ENCODE measurements at places on chromosomes 1 and 21.

- no peak for DNase-seq
Measured at GRCh38 chr1:169844941-169845608, 48.6 kb downstream of the SCYL3 start.

DNA sequence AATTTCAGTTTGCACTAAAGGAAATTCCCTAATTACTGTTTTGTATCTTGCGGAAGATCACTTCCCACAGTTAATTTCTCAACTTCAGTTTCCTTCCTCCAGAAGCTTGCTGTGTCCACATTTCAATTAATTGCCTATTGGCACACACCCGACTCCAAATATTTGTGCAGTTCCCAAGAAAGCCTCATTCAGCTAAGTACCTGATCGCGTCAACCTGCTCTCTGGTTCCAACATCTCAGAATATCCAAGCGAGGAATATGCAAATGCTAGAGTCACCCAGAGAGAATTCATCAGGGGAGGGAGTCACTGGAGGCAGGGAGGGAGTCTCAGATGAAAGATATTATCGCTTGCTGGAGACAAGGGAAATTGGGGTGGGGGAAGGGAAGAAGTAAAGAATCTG, 351.3 kb downstream of the RRAGC start:
- DNase-seq: peak; percentile 71

DNA sequence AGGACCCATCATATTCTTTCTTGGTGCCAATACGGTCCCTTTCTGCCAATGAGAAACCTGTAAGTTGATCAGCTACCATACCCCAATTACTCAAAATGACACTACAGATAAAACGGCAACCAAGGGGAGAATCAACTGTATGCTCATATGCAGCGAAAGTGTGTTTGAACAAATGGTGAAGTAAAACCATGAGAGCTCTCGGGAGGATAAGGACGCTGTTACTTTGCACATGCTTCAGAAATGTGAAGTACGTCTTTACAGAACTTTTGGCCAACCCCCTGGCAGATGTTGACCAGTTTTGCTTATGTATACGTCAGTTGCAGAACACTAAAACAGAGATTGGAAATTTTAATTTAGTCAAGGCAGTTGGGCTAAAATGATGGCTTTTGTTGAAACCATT, 79.6 kb downstream of the PROX1 start:
- DNase-seq: no peak

- no peak for DNase-seq
Measured at GRCh38 chr1:102252731-102253505, 256.2 kb upstream of the OLFM3 start.

DNA sequence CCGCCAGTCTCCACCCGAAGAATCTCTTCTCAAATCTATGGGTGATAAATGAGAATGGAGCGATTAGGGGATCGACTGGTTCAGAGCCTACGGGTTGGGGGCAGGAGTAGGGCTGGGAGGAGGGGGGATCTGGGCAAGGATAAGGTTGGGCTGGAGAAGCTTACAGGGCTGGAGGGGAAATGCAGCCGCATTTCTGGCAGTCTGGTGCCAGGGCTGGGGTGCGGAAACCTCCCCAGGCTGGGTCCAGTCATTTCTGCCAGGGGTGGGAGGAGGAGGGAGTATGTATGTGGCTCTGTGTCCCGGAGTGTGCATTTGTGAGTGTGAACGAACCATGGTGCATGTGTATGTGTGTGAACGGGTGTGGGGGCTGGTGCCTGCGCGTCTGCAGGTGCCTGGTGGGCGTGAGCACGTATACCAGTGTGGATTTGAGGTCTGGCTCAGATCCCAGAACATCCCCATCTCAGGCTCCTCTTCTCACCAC, 10.2 kb downstream of the C1orf216 start:
- no peak for DNase-seq

GRCh38 chr1:195376190-195376589, 1232.0 kb downstream of the KCNT2 start:
- no peak for DNase-seq

GRCh38 chr1:162139211-162139610, 69.7 kb downstream of the NOS1AP start:
- no peak for DNase-seq

GRCh38 chr21:37224861-37225839, 42.0 kb downstream of the VPS26C start:
- no peak for DNase-seq

DNA sequence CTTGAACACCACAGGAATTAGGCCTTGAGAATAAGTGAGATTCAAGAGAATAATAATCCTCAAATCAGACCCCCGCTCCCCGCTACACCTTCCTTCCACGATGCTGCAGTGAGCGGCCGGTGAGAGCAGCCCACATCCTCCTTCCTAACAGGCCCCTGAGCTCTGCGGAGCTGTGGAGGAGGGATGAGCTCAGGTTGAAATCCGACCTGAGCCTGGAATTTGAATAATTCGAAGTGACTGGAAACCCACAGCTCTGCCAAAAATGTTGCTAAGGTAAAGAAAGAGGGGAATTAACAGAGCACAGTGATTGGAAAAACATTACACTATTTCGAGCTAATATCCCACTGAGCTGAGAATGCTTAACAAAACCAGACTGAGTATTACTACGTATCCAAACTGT, 90.0 kb downstream of the URB2 start:
- no peak for DNase-seq

DNA sequence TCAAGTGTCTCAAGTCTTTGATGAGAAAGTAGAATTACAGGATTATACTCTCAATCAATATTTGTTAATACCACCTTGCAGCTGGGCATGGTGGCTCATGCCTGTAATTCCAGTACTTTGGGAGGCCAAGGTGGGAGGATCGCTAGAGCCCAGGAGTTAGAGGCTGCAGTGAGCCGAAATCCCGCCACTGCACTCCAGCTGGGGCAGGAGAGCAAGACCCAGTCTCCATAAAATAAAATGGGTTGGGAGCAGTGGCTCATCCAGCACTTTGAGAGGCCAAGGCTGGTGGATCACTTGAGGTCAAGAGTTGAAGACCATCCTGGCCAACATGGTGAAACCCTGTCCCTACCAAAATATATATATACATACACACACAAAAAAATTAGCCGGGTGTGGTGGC, 1.2 kb upstream of the NCMAP start:
- DNase-seq: no peak

DNA sequence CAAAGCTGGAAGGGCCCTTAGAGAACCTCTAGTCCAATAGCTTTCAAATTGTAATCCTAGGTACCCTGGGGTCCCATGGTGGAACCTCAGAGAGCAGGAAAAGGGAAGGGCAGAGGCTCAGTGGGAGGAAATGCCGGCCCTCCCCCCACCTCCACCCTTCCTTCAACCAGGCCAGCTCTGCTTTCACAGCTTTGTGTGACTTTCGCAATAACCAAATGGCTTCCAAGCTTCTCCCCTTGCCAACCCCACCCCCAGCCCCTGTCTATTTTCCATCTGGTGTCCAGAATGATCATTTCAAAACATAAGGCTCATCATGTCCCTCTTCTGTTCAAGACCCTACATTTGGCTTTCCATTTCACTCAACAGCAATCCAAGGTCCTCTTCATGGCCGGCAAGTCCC, 74.4 kb downstream of the CD58 start:
- DNase-seq: peak; percentile 69

- no peak for DNase-seq
Measured at GRCh38 chr1:190067592-190067991, 410.1 kb downstream of the BRINP3 start.

GRCh38 chr1:35361638-35362037, 93.1 kb downstream of the ZMYM4 start:
- no peak for DNase-seq

DNA sequence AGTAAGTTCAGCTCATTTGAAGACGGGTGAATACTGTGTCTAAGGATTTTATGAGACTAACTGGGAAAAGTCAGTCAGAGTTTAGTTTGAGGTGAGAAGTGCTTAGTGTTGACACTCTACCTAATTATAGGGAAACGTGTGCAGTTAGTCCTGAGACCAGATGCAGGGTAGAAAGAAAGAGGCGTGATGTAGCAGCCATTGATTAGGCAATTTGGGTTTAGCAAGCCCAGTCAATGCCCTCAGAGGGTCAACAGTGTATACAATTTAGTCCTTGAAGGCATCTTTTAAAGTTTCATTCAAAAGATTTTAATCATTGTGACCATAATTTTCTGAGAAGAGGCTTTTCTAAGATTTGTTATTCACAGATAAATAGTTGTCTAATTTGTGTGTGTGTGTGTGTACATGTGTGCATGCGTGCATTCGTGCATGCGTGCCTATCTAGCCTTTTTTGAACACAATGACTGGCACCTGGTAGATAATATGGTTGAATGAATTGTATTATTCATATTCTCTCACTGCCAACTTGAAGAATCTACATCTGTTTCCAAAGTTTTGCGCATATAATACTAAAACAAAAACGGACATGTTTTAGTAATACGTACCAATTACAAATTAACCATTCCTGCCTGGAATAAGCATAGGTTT, 332.9 kb downstream of the SRGAP2C start:
- DNase-seq: peak; percentile 7

GRCh38 chr1:67571901-67572593, 113.0 kb upstream of the GADD45A start:
- DNase-seq: no peak

DNA sequence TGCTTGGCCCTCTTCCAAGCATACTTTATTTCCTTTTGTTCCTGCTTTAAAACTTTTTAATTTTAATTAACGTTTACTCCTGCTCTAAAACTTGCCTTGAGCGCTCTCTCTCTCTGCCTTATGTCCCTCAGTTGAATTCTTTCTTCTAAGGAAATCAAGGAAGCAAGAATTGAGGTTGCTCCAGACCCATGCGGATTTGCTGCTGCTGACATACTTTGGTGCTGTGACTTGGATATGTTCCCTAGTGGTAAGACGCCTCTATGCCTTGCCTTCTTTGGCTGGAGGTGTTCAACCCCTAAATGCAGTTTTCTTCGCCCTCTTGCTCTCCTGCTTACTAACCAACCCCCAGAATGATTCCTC, 148.1 kb downstream of the ADSS2 start:
- DNase-seq: peak; percentile 2

GRCh38 chr1:170271430-170272161, 125.8 kb downstream of the NTMT2 start:
- no peak for DNase-seq

- DNase-seq: no peak
Measured at GRCh38 chr21:28421716-28422524, 570.8 kb downstream of the LTN1 start.

GRCh38 chr1:236727521-236727920, 41.2 kb downstream of the ACTN2 start:
- DNase-seq: no peak

GRCh38 chr1:221522529-221522940, 219.4 kb downstream of the DUSP10 start:
- DNase-seq: no peak

DNA sequence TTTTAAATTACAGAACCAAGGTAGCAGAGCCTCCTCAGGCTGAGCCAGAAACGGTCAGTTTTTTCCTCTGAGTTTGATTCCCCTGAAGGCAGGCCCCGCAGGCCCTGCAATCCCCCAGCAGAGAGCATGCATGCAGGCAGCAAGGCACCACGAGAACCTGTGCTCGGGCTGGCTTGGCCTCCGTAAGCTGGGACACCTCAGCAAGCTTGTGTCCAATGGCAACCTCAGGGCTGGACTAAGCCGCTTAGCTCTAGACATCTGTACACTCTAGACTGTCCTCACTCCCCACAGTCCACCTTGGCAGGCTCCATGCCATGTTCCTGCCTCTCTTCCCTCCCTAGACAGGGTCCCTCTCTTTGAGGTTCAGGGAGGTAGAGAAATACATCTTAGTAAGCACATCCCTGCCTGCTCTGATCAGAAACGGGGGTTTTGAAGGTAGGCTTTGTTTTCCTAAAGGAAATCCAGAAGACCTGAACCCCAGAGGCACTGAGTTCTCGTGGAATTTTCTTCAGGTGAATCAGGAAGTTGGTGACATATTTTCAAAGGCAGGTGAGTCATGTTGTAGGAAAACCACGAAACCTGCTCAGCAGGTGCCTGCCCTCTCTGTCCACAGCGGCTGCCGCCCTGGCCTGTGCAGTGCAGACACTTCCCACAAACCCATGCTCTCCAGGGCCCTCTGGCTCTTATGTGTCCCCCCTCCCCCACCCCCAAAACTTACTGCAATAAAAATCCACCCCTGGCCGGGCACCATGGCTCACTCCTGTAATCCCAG, 7.0 kb downstream of the TMEM63A start:
- DNase-seq: no peak

- DNase-seq: no peak
Measured at GRCh38 chr1:239603530-239603929, 217.2 kb downstream of the CHRM3 start.

DNA sequence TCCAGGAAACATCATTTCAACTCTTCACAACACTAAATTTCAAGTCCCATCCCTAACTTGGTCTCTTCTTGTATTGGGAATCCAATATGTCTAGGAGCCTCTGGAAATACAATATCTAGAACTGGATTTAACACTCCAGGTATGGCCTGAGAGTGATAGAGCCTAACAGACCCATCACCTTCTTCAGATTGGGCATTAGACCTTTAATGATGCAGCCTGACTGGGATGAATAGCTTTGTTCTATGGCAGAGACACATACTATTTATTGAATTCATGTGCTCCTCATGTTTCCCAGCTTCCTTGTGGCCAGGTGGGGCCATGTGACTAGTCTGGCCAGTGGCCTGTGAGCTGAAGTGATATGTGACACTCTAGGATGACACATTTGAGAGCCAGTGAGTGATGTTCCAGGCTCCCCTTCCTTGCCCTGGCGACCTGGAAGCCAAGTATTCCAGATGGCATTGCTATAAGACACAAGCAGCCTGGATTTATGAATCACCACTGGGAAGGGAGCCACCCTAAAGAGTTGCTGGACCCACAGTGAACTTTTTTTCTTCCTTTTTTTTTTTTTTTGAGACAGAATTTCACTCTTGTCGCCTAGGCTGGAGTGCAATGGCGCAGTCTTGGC, 31.0 kb upstream of the POU3F1 start:
- DNase-seq: no peak

DNA sequence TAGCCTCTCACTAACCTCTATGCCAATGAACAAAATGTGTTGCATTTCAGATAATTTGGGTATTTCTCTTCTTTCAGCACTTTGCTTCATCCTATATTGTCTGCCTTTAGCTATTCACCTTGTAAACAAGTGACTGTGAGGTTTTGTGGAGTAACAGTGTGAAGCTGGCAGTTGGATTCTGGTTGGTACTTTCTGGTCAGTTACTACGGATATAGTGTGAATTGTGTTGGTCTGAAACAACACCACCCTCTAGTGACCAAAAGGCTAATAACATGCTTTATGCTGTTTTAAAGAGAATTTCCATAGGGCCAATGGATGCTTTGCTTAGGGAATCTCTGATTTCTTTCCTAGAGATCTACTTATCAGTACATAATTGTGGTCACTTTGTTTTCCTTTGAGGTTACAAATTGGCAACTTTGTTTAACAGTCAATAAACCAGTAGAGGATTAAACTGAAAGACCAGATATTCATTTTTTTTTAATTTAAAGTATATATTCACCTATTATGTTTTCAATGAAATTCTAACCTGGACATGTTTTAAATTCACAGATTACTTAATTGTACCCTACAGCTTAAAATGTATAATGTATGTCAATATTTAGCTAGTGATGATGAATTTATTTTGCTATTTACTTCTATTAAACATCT, 2.5 kb upstream of the PTGER3 start:
- DNase-seq: peak; percentile 61
